ENCODE measurements at places on chromosomes 3 and 15.

DNA sequence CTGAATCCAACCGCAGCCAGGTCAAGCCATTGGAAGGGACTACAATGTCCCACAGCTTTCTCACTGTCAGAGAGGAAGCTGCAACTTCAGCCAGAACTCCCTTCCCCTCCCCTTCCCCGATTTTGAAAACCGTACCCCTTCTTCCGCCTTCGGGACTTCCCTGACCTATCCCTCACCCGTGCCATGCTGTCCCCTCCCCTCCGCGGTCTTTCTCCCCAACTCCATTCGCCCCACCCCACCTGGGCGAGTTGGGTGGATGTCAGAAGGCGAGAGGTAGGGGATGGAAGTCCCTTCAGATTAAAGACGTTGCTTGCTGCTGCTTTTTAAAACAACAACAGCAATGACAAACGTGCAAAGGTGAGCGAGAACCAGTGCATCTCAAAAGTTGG is 723 bp downstream of the CPNE4 start:
- DNase-seq, result no peak

DNA sequence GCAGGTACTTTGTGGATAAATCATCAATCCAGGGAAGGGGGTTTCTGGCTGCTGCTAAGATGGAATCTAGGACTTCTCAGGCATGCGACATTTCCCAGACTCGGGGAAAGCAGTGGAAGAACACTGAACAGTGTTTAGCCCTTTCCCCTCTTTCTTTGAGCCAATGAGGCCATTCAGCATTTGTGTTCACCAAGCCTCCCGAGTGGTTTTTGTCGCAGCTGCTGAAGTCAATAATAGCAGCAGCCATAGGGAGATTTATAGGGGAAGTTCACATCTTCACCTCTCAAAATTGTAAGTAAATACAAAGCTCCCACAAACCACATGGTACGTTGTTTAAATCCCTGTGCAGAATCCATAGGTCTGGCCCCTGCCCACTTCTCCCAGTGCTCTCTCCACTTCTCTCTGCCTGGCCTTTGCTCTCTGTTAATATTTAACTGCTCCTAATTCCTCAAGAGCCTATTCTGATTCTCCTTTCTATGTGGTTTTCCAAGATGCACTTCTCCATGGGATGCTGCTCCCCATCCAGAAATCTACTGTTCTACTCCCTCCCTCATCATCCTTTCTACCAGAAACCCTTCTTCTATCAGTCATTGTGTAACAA is 230.7 kb downstream of the SHQ1 start:
- no peak for DNase-seq

- DNase-seq, result no peak
Observed at GRCh38 chr3:8996681-8997121, 33.4 kb upstream of the RAD18 start.

- DNase-seq, result no peak
Observed at GRCh38 chr3:153756816-153757215, 364.4 kb upstream of the ARHGEF26 start.

DNA sequence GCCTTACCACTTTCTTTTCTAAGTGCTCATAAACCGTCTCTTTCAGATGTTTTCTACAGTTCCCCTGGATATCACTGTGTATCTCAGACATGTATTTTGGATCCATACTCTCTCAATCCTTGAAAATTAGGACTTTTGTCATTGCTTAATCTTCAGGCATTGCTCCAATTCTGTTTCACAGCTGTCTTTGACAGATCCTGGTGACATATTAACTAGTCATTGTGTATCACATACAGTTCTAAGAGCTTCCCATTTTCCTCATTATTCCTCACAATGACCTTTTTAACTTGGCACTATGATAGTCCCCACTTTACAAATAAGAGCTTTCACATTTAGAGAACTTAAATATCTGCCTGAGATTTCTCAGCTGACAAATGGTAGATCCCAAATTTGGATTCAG is 151.7 kb downstream of the CLSTN2 start:
- no peak for DNase-seq

DNA sequence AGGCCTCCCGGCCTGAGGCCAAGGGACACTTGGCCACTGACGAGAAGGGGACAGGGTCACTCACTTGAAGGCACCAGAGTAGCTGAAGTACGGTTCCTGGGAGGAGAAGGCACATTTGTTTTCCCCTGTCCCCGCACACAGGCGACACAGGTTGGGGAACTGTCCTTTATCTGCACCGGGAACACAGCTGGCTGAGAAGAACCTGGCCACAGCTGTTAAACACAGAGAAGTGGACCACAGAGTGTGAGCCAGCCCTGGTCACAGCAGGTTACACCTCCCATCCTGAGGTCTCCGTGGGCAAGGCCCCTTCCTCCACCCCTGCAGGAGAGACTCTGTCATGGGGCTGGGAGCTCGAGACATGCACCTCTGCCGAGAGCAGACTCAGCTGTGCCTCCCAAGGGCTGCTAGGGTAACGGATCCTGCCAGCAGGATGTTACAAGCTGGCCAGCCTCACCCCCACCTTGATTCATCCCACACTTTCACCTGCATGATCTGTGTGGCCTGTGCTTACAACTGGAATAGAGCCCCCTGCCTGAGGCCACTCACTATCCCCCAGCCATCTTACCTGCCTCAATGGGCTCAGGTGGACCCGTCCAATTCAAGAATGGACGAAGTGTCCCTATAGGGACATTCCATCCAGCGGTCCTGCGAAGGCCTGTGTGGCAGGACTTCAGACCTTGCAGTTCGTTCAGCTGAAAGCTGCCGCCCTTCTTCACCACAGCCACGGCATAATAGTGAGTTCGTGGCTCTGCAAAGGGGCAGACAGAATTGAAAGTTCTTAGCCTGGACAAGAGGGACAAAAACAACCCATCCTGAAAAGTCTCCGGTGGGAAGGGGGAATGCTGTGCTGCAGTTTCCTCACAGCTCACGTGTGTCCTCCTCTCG is 9.2 kb downstream of the LTF start:
- DNase-seq, result no peak

All from GM12891 (cell line).